SHP77 (cell line): ENCODE measurements at places on chromosomes 1 and 21.

DNA sequence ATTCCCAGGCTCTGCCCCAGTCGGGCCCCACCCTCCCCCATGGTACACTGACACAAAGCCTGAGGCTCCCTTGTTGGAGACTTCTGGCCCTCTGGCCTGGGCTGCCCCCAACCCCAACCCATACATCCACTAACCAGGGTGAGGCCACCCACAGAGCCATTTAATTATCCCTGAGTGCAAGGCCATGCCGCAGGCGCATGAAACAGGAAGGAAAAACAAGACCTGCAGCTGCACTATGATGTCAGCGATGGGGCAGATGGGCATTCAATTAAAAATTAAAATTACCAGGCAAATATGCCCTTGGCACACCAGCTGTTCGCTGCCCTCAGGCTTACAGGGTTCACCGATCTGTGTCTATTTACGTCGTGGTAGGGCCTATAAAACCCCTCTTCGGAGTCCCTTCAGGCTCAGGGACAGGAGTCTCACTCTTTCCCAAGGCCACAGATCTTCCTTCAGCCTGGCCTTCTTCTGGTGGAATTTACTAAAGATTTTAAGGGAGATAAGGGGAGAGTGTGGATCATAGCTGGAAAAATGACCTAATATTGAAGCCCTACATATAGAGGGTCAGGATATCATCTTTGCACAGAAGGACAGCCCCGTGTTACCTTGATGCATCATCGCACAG, 29.6 kb upstream of the RGS16 start:
- peak; percentile 95 for DNase-seq

- no peak for DNase-seq
Measured at GRCh38 chr1:24643363-24644099, 429 bp downstream of the SRRM1 start.

DNA sequence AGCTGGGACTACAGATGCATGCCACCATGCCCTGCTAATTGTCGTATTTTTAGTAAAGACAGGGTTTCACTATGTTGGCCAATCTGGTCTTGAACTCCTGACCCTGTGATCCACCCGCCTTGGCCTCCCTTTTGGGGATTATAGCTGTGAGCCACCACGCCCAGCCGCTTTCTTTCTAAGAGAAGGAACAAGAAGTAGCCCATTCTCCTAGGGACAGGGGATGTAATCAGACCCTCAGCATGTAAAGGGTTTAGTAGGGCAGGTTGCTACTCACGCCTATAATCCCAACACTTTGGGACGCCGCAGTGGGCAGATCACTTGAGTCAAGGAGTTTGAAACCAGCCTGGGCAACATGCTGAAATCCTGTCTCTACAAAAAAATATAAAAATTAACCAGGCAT, 189.7 kb downstream of the TOMM20 start:
- DNase-seq, result no peak

- DNase-seq, result no peak
Measured at GRCh38 chr21:44392185-44392584, 38.8 kb downstream of the TRPM2 start.

DNA sequence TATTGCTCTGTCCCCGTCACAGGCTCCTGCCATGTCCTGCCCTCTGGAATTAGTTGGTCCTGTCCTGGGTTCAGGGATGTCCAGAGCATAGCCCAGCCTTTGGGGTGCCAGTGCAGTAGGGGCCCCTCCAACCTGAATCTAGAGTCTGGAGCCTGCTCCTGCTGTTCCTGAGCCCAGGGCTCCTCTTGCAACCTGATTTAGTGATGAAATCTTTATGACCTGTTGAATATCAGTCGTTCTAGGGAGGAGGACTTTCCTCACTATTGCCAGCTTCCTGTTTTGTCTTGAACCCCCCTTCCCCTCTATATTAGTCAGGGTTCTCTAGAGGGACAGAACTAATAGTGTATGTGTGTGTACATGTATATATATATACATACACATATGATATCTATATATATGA, 42.5 kb upstream of the STUM start:
- DNase-seq, result no peak

DNA sequence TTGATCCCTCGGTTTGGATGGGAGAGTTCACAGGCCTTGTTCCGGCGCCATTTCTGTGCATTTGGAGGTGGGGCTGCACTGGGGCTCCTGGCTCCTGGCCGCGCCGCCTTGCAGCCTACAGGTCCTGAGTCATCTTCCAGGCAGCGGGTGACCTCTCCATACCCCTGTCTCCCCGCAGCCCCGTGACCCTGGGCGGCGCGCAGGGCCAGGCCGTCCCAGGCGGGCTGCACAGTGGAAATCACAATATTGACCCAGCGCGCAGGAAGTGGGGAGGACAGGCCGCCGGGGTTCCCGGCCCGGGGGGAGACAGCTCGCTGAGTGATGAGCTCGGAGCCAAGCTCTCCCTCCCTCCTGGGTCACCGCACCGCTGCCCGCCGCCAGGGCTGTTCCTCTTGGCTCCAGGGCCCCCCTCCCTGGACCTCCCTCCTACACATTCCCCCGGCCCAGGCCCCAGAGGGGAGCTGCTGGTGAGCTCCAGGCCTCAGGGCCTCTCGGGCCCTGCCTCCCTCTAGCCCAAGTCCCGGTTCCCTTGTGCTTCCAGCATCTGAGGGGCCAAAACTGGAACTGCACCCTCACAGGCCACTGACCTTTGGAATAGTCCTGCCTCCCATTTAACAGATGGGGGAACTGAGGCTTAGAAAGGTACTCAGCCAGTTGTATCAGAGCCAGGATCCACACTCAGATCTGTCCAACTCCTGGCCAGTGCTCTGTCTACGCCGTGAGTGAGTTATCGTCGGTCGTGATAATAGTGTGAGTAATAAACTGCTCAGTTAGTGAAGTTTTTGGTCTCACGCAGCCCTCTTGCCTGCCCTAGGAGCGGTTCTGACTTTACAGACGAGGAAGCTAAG, 142.9 kb upstream of the WNT4 start:
- DNase-seq, result no peak

GRCh38 chr1:218347723-218348627, 2.8 kb downstream of the TGFB2 start:
- no peak for DNase-seq

DNA sequence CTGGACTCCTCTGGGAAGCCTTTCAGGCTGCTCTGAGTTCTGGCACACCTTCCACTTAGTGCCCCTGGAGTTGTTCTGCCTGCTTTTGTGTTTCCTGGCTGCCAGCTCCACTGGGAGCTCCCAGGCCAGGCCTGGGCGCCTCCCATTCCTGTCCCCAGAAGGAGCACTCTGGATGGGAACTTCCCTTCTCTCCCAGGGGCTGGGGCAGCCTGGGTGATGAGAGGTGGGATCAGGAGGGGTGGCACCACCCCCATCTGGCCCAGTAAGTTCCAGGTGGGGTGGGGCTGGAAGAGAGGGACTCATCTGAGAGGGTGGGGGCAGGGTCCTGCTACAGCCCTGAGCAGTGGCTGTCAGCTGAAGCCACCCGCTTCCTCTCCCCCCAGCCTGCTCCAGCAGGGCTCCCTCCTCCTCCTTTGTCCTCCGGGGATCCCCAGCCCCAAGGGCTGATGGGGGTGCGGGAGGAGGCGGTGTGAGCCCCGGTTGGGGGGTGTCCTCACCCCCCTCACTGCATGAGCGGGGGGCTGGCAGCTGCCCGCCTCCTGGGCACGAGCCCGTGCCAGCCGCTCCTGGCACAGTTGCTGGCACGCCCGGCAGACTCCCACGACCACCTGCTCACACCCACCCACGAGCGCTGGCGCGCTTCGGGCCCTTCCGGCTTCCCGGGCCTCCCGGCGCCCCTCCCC, 4.7 kb downstream of the FOXO6 start:
- no peak for DNase-seq

- no peak for DNase-seq
Measured at GRCh38 chr1:184283999-184284398, 102.8 kb upstream of the C1orf21 start.

DNA sequence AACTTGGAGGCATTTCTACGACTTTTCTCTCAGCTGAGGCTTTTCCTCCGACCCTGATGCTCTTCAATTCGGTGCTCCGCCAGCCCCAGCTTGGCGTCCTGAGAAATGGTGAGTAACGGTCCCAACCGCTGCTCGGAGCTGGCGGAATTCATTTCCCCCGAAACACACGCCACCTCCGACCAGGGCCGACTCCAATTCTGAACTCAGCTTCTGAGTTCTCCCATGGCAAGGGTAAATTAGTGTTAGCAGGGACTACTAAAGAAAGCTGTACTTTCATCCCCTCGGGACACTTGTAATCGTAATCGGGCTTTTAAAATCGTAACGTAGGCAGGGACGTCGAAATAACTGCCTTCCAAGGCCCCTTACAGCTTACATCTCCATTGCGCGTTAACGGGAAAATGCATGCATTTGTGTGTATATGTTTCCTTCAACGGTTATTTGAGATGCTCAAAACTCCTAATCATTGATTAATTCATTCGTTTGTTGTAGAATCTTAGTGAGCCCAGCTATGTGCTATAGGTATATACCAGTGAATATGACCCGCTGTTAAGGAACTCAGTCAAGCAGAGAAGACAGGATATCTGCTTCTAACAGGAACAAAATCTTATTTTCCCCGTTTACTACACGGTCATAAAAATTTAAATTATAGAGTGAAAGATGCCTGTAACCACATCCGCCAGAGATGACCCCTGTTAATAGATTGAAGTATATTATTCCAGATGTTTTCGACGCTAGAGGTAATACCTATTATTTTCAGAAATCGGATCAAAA, 472 bp downstream of the DTL start:
- no peak for DNase-seq

DNA sequence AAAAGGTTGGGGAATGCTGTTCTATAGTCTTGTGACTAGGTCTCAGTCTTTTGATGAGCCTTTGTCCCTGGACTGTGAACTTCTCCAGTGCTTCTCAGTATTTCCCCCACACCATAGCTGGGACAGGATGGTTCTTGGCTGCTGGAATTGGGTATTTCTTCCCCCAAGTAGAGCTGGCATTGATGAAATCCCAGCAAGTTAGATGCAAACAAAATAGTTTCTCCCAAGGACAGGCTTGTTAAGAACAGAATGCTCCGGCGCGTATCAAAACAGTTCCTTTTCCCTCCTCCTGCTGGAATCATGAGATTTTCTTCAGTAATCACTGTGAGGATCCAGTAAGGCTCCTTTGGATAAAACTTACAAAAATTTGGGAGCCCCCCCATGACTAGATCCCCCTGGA, 162.6 kb downstream of the PIK3R3 start:
- DNase-seq, result no peak

DNA sequence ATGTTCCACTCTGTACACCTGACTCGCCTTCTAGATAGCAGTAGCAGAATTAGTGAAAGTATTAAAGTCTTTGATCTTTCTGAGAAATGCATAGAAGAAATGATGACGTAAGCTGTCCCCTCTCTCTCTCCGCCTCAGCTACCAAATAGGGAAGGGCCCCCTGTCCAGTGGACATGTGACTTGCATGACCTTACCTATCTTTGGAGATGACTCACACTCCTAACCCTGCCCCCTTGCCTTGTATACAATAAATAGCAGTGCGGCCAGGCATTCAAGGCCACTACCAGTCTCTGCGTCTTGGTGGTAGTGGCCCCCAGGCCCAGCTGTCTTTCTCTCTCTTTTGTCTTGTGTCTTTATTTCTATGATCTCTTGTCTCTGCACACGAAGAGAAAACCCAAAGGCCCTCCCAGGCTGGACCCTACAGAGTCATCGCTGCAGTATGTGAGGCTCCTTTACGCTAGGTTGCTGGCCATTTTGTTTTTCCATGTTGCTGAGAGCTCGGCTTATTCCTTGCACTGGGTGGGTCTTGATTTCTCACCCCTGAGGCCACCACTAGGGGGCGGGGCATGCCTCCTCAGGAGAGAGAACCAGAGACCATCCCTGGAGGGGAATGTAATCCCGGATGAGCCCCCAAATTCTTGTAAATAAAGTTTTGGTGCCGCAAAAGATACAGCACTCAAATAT, 16.0 kb upstream of the ZBTB8B start:
- DNase-seq, result peak; percentile 91

- no peak for DNase-seq
Measured at GRCh38 chr1:98467586-98467985, 193.9 kb upstream of the SNX7 start.

GRCh38 chr1:217929213-217929885, 298.2 kb downstream of the SPATA17 start:
- DNase-seq, result no peak

GRCh38 chr1:161119092-161119903, 1.4 kb downstream of the NIT1 start:
- DNase-seq, result no peak

DNA sequence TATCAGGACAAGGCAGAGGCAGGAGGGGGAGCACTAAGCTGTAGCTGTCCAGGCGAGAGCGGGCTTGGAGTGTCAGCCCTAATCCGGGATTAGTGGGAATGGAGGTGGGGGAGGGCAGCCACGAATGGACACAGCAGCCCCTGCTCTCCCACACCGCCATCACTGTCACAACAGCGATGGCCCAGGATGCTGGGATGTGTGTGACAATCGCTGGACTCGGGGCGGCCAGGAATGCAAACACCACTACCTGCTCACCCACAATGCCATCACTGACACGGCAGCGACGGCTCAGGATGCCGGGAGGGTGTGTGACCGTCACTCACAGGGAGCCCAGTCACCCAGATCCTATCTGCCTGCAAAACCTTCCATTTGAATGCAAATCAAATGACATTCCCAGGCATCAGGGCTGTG, 2.9 kb downstream of the C2CD2 start:
- no peak for DNase-seq

DNA sequence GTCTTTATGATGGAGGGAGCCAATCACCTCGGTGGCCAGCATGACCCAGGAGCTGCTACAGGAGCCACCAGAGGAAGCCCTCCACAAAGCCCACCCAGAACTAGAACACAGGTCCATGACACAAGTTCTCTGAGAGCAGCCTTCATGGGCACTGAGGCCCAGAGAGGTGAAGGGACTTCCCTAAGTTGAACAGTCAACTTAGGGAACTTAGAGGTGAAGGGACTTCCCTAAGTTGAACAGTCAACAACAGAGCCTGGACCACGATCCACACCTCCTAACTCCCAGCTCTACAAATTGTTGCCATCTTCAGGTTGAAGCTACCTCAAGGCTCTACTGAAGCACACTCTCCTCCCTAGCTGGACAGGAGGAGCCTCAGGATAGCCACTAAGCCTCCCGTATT, 132.7 kb downstream of the CCDC185 start:
- DNase-seq, result no peak

DNA sequence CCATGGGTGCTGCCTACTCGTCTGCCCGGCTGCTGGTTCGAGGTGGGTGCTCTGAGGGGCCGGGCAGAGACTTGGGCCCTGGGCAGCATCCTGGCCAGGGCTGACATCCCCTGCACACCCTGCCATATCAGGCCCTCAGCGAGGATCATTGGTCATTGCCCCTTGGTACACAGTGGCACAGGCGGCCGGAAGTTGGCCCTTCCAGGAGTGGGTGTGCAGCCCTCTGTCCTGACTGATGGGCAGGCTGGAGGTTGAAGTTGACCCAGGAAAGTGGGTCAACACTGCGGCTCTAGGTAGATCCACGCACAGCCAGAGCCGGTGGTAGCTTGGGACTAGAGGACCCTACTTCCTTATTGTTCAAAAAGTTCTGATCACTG, 72.9 kb downstream of the TRIM11 start:
- no peak for DNase-seq

DNA sequence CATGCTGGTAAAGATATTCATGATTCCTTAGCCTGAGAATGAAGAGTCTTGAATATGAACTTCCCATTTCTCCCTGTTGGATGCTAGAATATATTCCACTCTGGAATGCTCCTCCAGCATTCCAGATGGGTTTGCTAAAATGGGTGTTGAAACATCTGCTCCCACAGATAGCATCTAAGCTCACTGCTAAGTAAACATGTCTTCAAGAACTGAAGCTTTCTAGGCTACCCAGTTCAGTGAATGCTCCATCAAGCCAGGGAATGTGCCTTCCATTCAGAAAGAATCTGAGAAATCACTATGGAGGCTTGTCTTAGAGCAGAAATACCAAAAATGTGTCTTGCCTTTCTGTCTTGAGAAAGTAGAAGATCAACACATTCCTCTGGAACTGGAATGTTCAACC, 81.1 kb downstream of the TNFSF18 start:
- no peak for DNase-seq
